ENCODE measurements at places on chromosomes 4 and X.

DNA sequence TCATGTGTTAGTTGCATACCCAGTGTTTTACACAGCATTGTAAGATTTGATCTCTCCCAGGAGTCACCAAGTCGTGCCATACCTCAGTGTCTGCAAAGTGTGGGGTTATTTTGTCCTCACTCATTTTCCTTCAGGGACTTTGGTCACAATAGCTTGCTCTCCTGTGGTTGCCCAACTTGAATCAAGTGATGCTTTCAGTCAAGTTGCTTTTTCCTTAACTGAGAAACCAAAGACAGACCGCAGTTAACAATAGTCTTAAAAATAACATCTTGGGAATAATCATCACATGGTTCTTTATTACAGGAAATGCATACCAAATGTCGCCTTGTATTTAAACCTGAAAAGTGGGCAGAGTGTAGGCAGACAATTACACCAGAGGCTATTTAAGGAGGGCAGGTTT is 44.5 kb upstream of the NDP start:
- H3K4me1 ChIP-seq: no peaks in the 10 kb centered on the region
- H3K27me3 ChIP-seq: no peaks in the 10 kb centered on the region
- H3K36me3 ChIP-seq: no peaks in the 10 kb centered on the region
- no peak overlapping the region for H3K27ac ChIP-seq
- no peak for DNase-seq

DNA sequence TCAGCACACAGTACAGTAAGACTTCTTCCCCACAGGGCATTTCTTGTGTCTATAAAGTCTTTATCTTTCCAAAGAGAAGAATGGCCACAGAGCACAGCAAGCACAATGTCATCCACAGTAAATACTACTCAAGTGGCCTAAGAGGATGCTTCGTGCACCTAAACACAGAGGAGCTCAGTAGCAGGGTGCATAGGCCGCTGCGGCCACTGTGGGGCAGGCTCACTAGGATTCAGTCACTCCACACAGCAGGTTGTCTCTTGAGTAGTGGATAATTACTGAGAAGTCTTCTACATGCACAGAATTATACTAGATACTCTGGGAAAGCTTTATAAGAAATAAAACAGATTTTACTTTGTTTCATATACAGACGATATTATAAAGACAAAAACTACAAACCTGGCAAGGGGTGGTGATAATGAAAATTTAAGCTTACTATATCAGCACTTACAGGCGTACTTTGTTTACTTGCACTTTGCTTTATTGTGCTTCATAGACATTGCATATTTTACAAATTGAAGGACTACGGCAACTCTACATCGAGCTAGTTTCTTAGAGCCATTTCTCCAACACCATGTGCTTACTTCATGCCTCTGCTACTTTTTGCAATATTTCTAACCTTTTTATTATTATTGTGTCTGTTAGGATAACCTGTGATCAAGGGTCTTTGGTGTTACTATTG is 78.5 kb downstream of the PRDM5 start:
- H3K27ac ChIP-seq: no peak overlapping the region
- H3K36me3 ChIP-seq: no peaks in the 10 kb centered on the region
- H3K4me3 ChIP-seq: no peak overlapping the region
- DNase-seq: no peak
- no peaks in the 10 kb centered on the region for H3K4me1 ChIP-seq
- H3K27me3 ChIP-seq: no peaks in the 10 kb centered on the region

DNA sequence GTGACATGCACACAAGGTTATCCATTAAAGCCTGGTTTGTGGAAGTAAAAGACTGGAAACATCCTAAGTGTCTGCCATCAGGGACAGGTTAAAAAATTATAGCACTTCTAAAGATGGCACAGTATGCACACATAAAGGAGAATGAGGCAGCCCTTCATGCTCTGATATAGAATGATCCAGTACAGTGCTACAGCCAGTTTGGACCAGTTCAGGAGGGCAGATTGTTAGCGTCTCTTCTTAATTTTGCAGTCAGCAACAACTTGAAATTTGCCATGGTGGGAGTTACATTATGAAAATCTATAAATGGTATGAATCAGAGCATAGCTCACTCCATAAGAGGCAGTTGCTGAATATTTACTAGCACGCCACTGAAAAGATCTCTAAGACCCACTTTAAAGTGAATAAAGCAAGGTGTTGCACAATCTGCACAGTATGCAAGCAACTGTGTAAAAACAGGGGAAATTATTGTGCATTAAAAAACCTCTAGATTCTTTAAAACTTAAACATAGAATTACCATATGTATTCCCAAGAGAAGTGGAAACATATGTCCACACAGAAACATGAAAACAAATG is 20.3 kb upstream of the SOD3 start:
- no peaks in the 10 kb centered on the region for H3K36me3 ChIP-seq
- peaks cover 5% of the 10 kb centered on the region for H3K4me1 ChIP-seq
- H3K27me3 ChIP-seq: no peaks in the 10 kb centered on the region
- H3K27ac ChIP-seq: no peak overlapping the region
- no peak overlapping the region for H3K4me3 ChIP-seq
- no peak for DNase-seq

DNA sequence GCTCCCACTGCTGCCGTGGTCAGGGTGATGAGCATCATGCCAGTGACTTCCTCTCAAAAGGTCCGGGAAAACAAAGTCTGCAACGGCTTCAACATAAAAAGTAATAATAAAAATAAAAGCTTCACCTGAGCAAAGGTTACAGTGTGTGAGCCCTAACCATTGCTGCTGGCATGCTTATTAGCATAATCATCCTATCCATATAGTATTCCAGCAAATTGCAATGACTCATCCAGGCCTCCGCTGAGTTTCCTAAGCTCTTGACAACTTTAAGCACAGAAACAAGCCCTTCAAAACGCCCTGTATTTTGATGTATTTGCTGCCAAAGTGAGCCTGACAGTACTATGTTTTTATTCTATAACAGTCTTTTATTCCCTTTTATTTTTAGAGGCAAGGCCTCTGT is 100.5 kb downstream of the AASDH start:
- DNase-seq: no peak
- H3K4me3 ChIP-seq: no peak overlapping the region
- H3K27me3 ChIP-seq: no peaks in the 10 kb centered on the region

DNA sequence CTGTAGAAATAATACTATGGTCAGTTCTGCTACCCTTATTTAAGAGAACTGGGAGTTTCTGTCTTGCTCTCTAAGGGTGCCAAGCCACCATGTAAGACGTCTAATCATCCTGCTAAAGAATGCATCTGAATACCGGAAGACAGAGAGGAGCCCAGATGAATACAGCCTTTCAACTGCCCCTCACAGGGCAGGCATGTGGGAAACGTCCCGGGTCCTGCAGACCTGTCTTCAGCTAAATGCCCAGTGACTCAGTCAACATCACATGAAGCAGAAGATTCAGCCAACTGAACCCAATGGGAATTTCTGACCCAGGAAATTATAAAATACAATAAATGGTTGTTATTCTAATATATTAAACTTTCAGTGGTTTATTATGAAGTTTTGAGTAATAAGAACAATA is 2141.0 kb upstream of the AGA start:
- H3K36me3 ChIP-seq: no peaks in the 10 kb centered on the region
- DNase-seq: no peak
- H3K27ac ChIP-seq: no peak overlapping the region
- no peaks in the 10 kb centered on the region for H3K4me1 ChIP-seq

DNA sequence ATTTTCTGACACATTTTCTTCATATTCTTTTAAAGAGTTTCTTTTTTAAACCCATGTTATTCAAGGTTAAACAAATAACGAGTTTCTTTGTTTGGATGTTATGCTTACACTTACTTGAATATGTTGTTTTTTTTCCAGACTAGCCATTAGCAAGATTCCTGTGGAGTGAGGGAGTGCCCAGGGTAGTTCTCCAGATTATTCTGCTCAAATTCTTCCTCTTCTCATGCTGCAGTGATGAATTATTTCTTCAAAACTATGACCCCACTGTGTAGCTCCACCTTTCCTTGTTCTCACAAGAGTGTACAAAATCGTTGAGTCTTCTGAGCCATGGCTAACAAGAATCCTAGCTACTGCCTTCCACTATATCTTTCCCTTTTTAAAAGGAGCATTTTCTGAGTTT is 134.1 kb upstream of the ELOVL6 start:
- H3K36me3 ChIP-seq: no peaks in the 10 kb centered on the region
- no peak overlapping the region for H3K4me3 ChIP-seq
- H3K4me1 ChIP-seq: no peaks in the 10 kb centered on the region
- H3K27me3 ChIP-seq: no peaks in the 10 kb centered on the region
- no peak for DNase-seq
- no peak overlapping the region for H3K27ac ChIP-seq

All from breast epithelium (tissue), 4 donors.